ENCODE measurements at places on chromosomes 1 and 21. TPM values are rescaled to one million over a fixed set of nuclear protein-coding genes. Genes with fewer than 3 reads are reported as not detected.

CR1 gene
- polyA plus RNA-seq: 30.5 TPM

NPPB gene
- polyA plus RNA-seq: 0.80 TPM

SPRR1A gene
- not detected for polyA plus RNA-seq

FAM177B gene
- polyA plus RNA-seq: 6.6 TPM

RYR2 gene
- polyA plus RNA-seq: 0.12 TPM

LDLRAD1 gene
- polyA plus RNA-seq: not detected

LCE3D gene
- polyA plus RNA-seq: not detected

FCRLA gene
- 192 TPM for polyA plus RNA-seq

ANKRD65 gene
- 3.0 TPM for polyA plus RNA-seq

CASZ1 gene
- 3.9 TPM for polyA plus RNA-seq

STRIP1 gene
- 17.2 TPM for polyA plus RNA-seq

C1QC gene
- 98.7 TPM for polyA plus RNA-seq

- DNase-seq: no peak
Measured at GRCh38 chr1:14253676-14254075, 344.8 kb upstream of the KAZN start.

- no peak for DNase-seq
Measured at GRCh38 chr1:220943319-220943996, 64.2 kb downstream of the HLX start.

- DNase-seq: no peak
Measured at GRCh38 chr1:30726236-30726635, 2.9 kb upstream of the MATN1 start.

DNA sequence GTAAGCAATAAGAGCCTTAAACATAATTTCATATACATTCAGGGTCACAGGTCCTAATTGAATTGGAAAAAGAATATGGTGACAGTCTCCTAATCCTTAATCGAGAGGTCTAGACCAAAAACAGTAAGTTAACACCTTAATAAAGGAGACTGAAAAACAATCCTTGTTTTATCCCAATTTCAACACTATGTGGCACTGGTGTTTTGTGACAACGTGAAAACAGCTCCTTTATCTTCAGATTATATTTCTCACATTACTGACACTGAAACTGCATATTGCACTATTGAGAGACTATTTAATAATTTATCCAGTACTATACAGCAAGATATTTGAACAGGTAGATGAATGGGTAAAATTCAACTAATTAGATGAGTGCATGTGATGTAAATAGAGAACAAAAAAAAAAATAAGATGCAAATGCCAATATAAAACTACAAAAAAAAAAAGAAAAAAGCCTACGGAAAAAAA lies 34.1 kb downstream of the TP53BP2 start:
- DNase-seq: no peak

GRCh38 chr1:167077128-167077867 lies 12.9 kb downstream of the GPA33 start:
- no peak for DNase-seq

GRCh38 chr1:119367432-119368124 lies 1.0 kb upstream of the HAO2 start:
- DNase-seq: no peak

GRCh38 chr1:18047122-18047521 lies 60.5 kb upstream of the IGSF21 start:
- no peak for DNase-seq

GRCh38 chr1:164731161-164731876 lies 172.3 kb downstream of the PBX1 start:
- DNase-seq: no peak

DNA sequence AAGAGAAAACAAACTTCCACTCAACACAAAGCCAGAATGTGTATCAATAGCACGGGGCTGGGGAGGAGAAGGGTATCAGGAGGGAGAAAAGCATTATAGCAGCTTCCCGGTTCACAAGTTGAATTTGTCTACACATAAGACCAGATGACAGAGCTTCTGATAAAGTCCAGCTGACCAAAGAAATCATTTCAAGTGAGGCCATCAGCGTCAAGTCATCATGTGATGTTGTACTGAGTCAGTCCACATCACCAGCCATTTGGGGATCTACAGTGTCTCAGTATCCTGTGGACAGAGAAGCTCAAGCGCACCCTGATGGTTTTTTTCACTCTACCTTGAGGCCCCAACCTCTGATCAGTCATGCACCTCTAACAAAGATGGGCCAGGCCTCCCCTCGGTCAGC lies 33.0 kb downstream of the SETD4 start:
- DNase-seq: no peak

DNA sequence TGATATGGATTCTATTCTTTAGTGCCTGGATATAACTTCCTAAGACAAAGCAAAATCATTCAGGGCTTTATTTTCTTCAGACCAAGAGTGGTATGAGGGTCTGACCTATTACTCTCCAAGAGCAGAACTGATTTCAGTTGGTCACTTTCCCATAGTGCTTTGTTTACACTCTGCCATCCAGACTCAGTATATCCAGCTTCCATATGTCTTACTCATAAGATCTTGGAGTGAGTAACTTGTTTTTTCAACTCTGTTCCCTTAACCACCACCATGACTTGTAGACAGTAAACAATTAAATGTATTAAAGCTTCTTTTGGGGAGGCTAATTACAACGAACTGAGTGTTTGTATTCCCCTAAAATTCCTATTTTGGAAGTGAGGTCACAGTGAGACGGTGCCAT lies 83.4 kb downstream of the USP24 start:
- DNase-seq: no peak

- no peak for DNase-seq
Measured at GRCh38 chr1:61132645-61133334, 50.4 kb downstream of the NFIA start.

DNA sequence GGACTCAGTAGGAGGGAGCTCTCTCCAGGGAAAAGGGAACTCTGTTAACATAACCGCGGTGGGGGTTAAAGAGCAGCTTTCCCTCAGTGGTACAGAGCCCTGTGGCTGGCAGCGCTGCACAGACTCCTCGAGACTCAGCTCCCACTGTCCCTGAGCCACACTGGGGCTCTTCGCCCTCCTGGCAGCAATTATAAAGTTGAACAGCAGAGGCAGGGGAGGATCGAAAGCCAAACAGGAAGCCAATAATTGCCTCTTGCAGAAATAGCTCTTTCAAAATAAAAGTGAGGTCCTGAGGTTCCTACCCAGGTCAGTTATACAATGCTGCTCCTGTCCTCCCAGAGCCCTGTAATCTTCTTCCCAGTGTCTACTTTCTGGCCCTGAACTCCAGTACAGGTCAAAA lies 77.0 kb downstream of the FAM78B start:
- DNase-seq: no peak

- no peak for DNase-seq
Measured at GRCh38 chr1:205729945-205730610, 19.9 kb downstream of the NUCKS1 start.

DNA sequence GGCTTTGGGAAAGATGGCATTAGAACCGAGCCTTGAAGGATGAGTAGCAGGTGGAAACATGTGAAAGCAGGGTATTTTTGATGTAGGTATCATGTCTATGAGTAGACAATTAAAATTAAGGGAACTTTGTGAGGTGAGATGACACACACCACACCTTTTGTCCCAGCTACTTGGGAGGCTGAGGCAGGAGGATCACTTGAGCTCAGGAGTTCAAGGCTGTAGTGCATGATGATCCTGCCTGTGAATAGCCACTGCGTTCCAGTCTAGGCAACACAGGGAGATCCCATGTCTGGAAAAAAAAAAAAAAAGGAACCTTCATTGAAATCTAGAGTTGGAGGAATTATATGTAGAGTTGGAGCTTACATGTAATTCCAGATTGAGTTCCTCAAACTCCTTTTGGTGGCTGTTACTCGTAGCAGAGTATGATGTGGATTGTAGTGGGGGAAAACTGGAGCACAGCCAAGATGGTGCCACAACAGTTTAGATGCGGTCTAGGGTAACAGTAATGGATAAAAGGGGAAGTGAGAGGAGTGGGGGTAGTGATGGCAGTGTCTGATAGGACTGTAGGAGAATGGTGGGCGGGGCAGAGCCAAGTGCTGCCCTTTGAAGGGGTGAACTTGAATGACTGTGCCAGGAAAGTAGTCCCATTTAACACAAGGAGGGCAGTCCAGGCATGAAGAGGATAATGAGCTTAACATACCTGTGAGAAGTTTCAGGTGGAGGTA lies 17.4 kb downstream of the AK4 start:
- no peak for DNase-seq

DNA sequence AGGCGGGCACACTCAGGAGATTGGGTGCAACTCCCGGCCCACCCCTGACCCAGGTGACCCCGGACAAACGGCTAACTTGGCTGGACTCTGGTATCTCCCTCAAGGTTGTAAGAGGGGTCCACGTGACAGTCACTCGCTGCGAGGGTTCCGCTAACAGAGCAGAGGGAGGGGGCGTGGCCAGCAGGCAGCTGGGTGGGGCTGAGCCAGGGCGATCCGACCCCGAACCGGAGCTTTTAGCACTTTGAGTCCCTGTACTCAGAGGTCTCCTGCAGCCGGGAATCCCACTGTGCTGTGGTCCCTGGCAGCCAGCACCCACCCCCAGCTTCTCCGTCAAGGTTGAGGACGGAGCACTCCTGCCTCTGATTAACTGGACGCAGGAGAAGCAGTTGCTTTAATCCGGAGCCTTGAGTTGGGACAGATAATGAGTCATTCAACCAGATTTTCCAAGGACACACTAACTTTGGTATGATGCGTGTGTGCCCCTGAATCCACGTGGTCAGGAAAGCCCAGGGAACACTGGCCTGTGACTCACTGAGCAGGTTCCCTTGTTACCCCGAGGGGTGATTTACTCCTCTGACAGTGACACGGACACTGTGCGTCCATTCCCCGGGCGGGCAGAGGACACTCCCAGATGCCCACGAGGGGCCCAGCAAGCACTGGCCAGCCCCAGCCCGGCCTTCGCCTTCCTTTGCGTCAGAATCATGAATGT lies 16.8 kb downstream of the TRPM2 start:
- peak; percentile 84 for DNase-seq

GRCh38 chr21:42703136-42703908 lies 49.9 kb downstream of the PDE9A start:
- DNase-seq: peak; percentile 75

DNA sequence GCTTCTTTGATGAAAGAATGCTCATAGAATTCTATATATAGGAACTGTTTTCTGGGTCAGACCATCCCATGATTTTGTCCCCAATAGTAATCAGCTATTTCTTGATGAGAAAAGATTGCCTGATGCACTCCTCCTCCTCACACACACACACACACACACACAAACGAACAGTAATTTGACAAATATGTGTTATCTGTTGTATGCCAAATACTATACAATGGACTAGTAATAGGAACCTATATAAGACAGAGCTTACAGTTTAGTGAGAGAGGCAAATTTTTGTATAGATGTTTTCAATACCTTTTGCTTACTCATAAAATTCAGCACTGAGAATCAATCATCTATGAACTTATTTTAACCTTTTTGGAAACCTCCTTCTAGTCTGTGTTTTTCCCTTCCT lies 76.8 kb downstream of the PLA2G4A start:
- DNase-seq: no peak

DNA sequence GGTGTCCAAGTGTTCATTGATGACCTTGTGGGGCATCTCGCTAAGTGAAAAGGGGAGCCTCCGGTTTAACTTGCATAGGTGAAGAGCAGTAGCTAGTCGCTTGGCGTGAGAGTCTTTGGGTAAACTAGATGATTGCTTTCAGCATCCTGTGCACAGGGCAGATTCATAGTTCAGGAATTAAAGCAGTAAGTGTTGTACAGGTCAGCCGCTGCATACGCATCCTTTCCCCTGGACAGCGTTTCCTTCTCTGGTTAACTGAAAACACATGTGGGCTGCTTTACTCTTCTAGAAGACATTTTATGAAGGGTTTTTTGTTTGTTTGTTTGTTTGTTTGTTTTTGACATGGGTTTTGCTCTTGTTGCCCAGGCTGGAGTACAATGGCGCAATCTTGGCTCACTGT lies 12.1 kb downstream of the NDUFV3 start:
- no peak for DNase-seq

DNA sequence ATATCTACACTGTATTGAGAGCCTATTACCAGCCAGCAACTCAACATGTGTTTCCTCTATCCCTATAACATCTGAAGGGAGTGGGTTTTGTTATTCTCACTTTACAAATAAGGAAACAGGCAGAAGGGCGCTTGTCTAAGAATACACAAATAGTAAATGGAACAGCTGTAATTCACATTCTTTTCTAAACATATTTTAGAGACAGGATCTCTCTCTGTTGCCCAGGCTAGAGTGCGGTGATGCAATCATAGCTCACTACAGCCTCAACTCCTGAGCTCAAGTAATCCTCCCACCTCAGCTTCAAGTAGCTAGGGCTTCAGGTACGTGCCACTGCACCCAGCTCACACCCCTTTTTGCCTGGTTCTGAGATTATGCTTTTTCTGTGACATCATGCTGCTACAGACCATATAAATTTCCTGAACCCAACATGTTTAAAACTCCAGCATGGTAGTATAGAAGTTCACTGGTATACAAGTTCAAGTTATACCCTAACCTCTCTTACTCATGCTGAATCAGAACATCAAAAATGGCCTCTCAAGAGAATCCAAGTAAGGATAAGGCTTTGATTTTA lies 8.6 kb upstream of the TACSTD2 start:
- no peak for DNase-seq

DNA sequence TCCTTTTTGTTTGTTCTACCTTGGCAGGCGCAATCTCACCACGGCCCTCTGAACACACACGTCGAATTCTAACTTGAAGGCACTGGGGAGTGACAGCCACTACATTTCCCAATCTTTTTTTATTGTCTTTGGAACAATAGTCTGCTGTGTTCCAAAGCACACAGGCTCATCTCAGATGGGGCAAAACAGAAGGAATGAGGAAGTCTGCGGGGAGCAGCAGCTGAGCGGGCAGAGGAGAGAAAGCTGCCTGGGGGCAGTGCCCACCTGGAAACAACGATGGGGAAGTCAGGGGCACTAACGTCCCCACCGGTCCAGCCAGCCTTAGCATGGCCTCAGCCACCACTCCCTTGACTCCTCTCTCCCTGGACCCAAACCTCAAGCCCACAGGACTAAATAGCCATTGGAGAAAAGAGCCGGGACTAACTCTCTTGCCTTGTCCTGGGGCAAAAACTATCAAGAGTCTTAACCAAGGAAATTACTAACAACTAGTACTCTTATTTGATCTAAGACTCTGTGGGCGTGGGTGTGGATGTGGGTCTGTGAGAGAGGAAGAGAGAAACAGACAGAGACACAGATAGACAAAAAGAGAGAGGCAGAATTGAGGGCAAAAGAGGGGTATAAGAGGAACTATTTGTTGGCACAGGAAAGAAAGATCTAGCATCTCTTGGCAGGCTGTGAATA lies 34.2 kb downstream of the SYF2 start:
- no peak for DNase-seq

DNA sequence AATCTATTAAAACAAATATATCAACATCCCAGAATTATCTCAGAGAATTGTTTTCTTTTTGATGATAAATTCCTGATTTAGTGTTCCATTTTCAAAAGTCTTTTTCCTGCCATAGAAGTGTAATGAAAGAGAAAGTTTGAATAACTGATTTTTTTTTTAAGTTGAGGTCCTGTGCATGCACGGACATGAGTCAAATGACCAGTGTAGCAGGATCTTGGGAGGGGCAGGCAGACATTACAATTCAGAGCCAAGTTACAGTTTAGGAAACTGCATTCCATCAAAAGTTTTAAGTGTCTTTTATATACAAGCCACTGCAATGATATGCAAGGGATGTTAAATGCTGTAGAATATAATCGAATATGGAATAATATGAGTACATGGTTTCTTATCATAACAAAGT lies 227.5 kb downstream of the HMCN1 start:
- no peak for DNase-seq

All from spleen (tissue), 13 donors.